Epithelial cell of prostate (primary cell): ENCODE measurements at places on chromosomes 4 and X.

DNA sequence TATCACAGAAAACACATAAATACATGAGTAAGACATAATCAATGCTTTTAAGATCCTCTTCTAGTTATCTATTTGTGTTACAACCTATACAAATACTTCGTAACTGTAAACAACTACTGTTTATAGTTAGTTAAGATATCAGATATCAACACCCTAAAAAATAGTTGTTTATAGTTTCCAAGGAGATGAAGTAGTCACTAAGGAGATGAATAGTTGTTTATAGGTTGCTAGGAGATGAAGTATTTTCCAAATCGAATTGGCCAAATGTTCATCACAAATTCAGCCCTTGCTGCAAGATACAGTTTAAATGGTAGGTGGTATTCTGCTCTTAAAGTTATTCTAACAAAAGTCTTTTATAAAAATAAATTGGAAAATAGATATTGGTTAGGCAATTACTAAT lies 618.2 kb upstream of the PCDH10 start:
- DNase-seq = no peak

DNA sequence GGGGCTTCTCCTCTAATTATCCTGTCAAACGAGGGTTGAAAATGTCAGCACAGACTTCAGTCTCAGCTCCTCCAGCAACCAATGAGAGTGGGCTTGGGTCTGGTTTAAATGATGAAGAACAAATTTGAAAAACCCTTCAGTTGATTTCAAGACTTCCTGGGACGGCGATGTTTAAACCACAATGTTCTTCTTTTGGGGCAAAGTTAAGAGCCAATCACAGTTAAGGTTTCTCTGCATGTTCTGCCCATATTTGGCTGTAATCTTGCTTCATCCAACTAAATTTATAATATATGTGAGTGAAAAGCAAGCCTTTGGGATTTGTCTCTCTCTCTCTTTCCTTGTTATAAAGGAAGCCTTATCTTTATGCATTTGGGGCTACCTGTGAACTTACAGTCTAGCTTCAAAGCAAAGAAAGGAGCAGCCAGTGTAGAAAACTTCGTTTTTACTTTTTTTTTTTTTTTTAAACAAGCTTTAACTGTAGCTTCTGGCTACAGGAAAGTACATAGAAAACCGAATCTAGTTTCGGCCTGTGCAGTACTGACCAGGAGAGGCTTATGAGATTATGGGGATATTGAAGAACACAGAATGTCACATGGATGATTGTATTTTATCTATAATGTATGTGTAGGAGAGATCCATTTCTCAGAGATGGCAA lies 46.8 kb upstream of the FAM9C start:
- DNase-seq = no peak

DNA sequence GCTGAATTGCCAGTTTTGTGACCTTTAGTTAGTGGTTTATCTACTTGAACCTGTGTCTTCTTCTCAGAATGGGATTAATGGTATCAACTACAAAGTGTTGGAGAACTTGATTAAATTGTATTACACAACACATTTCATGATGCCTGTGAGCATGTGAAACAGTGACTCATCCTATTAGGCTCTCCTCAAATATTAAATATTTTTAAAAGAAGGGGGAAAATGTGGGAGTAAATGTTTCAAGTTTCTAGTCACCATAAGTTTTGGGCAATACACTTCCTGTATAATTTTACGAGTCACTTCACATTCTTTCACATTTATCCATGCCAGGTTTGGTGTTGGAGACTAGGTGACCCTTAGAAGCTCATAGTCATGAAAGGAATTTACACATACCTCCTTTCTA lies 147.0 kb downstream of the HS3ST1 start:
- no peak for DNase-seq

DNA sequence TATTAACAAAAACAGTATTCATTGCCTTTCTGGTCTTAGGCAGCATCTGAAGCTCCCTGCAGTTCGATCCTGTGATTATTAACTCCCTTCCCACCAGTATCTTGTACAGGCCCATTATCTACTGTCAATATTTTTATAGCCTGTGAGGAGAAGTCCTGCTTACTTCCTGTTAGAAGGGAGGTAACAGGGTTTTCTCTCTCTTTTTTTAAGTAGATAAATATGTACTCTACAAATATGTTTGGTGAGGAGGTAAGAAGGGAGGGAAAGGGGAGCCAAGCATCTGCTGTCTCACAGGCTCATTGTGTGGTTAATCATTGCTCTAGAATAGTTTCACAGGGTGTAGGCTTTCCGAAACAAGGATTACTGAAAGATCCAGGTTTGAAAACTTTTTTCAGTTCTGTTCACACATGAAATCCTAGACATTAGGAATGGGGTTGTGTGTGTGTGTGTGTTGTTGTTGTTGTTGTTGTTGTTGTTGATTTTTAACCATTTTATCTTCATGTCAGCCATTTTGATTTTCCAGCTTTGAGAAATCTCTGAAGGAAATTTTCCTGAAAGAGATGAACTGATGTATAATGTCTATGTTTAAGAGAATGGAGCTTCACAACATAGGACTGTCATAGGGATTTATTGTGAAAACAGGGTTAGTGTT lies 14.2 kb downstream of the ATOH1 start:
- DNase-seq = no peak

DNA sequence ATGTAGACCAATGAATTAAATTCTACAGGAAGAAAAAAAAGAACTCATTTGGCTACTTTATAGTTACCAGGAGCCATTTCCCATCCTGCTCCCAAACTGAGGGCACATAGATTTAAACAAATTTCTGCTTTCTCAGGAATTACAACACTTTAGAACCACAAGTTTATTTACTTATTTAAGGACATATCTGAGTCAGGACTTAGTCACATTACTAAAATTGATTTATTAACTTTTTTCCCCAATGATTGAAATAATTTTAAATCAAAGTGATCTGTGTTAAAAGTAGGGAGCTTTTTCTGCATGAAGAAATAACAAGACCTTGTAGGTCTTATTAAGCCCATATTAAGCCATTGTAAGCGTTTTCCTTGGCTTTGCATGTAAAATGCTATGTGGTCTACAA lies 291.0 kb upstream of the HAND2 start:
- no peak for DNase-seq

DNA sequence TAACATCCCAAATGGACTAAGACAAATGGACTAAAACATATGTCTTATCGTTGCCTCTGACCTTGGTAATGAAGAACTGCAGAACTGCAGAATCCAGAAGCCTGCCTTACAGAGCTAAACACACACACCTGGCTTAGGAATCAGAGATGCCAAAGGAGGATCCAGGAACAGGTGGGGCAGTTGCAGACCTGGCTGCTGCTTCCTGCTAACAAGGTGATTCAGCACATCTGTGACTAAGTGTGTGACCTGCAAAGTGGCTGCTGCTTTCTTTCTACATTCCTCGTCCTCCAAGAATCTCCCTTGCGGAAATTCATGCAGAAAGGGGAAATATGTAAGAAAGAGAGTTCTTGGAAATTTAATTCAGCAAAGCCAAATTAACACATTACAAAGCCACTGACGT lies 96.8 kb upstream of the NLGN4X start:
- DNase-seq = no peak

DNA sequence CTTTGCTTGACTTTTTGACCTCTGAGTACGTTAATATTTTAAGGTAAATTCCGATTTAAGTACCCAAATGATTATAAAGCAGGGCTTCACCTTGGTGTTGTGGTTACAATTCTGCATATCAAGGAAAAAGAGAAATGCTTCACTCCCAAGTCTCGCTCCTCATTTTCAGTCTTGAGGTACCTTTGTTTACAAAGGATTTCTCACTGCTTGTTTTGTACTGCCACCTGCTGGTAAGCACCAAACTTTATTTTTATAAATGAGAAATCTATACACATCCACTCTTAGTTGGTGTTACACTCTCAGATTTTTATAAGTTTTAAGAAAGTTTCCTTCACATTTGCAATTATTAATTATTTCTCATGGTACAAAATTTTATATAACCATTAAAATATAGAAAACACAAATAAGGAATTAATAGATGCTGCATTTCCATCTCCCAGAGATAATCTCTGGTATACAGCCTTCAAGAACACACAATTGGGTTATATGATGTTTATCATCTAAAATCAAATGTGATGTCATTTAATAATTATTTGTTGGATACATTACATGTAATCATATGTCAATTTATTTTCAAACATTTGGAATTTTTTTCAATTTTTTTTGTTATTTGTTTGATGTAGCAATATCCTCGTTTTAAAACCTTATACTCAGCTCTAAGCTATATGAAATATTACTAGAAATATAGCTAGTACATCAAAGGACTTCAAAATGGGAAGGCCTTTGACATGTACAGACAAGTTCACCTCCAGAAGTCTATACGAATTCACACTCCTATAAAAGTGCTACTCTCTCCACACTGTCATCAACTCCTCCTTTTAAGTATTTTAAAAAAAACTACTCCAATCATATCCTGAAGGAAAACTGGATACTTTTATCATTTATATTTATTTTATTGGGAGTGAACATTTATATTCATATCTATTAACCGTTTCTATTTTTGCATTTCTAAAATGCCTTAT lies 179.9 kb downstream of the KCNIP4 start:
- no peak for DNase-seq

GRCh38 chr4:115851918-115852766 lies 738.7 kb upstream of the NDST4 start:
- peak; percentile 12 for DNase-seq

DNA sequence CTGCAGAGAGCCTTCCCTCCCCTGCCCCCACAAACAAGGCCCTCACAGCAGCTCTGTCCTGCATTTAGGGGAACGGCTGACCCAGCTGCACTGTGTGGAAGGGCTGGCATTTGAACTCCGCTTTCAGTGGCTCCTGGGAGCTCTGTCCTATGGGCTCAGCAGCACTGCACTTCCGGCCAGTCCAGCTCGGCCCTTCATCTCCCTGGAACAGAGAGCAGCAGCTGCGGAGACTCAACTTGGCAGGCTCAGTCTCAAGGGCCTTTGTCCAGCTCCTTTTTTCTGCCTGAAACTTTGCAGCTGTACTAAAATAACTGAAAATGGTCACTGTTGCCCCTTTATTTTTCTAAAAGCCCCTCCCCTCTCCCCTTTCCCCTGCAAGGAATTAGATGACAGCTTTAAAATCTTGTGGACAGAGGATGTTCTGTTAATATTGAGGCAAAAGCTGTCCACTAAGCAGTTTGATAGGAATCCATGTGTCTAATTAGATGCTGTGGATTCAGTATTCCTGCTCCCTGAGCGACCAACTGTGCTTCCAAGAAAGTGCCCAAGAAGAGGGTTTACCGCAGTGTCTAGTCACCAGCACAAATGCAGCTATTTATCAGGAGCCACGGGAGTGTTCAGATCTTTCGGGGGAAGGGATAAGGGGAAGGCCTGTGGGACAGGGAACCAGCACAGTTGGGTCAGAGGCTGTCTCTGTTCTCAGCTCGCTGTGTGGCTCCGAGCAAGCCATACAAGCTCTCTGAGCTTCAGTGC lies 133.1 kb downstream of the AFAP1 start:
- no peak for DNase-seq

- no peak for DNase-seq
Measured at GRCh38 chr4:166091146-166091545, 218.1 kb downstream of the TLL1 start.

DNA sequence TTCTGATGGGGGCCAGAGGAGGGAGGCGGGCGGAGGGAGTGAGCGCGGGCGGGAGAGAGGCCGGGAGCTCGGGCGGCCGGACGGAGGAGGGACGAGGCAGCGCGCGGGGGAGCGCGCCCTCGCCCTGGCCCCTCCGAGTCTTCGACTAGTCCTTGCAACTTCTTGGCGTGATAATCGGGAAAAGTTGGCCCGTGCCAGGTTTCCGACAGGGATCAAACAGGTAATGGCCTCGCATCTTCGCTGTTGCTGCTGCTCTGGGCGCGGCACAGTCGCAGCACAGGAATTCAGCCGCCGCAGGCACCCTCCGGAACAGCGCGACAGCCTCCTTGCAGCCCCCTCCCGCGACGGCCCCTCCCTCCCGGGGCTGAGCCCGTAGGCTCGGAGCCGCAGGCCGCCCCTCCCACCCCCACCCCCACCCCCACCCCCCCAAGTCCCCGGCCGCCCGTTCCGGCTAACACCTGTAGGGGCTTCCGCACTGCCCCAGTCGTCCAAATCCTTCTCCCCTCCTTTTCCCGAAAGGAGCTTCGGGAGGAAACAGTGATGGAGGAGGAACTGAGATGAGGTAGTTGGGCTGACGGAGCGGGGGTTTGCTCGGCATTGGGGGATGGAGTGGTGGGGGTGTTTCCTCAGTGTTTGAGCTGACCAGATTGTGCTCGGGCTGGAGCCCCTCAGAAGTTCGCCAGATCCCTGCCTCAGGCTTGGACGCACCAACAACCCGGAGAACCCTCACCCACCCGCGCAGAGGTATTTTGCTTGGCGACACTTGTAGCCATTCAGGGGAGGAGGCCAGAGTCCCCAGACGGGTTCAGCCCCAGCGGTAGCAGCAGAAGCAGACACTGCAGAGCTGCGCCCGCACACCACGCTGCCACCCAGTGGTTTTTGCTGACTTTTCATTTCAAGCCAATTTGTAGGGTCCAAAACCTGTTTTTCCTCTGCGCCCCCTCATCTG lies at the start of gene FGF13:
FGF13 (minus strand) TSS at position 319 of the 949 bp plus-strand sequence. CDS start 714 bp downstream, outside the sequence.
- DNase-seq = no peak

GRCh38 chr4:4645743-4646142 lies 103.9 kb upstream of the STX18 start:
- no peak for DNase-seq

- DNase-seq = no peak
Measured at GRCh38 chrX:45134315-45134731, 66.4 kb downstream of the DIPK2B start.

DNA sequence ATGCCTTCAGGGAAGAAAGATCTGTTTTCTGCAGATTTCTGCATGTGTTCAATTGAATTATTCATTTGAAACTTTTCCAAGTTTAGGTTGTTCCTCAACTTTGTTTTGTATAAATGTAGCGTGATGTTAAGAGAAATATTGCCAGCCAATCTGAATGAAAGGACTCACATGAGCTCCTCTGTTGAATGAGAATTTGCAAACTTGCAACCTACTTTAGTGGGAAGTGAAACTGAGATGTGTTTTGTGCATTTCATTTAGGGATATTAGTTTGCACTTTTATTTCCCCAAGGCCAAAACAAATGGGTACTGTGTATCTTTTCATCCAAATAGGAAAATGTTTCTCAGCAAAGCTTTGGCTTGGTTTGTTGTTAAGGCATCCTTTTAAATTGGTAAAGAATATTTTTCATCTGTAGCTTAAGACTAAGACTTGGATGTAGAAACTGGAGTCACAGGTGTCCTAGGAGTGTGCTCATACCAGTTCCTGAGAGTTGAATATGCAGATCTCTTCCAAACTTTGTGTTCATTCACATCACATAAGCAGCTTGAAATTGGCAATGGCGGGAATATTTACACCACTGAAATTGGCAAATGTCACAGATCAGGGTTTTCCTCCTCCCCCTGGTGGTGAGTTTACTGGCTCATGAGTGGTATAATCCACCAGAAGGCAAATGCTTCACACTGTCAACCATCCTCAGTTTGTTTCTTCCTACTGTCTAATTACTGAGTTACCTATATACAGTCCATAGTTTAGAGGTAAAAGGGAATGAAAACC lies 193.6 kb upstream of the BANK1 start:
- DNase-seq = no peak

- no peak for DNase-seq
Measured at GRCh38 chrX:39750848-39751247, 346.9 kb downstream of the BCOR start.
